Muscle of leg (tissue), 16 donors: ENCODE measurements at places on chromosomes 5 and 9.

GRCh38 chr5:28823231-28823630 lies 1784.8 kb upstream of the CDH9 start:
- DNase-seq = no peak

DNA sequence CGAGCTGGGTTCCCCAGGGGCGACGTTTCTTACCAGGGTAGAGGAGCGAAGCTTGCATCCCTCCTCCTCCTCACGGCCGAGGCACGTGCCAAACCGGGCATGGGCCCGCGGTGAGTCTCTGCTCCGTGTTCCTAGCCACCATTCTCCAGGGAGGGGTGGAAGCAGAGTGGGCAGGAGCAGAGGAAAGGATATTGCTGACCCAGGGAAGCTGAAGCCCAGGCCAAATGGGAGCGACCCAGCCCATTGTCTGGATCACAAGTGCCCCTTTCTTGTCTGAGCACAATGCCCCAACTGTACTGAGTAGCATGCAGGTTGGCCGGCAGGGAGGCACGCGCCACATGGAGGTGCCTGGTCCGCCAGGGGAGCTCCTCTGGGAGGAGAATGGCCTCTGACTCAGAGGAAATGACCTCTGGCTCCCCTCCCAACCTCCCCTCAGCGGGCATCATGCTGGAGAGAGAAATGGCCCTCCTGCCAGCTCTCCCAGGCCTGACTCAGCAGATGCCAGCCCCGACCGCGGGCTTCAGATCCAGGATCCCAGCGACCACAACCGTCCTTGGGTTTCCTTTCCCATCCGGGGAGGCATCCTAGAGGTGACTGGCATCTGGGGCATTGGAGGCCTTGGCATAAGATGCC lies 1.1 kb downstream of the PRR7 start:
- DNase-seq = peak; percentile 46

GRCh38 chr5:40365342-40366330 lies 314.1 kb upstream of the PTGER4 start:
- peak; percentile 36 for DNase-seq

DNA sequence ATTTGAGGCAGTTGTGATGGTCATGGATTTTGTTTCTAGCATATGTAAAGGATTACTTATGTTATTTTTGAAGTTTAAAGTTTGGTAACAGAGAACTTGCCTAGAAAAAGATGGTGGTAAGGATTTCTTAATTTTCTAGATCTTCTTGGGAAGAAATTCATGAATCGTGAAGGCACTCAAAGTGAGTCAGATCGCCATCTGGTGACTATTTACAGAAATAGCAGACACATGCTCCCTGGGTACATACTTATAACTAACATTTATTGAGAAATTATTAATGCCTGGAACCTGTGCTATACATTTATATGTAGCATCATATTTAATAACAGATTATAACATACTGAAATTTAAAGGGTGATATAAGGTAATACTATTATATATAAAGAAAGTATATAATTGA lies 299.7 kb downstream of the IZUMO3 start:
- no peak for DNase-seq

DNA sequence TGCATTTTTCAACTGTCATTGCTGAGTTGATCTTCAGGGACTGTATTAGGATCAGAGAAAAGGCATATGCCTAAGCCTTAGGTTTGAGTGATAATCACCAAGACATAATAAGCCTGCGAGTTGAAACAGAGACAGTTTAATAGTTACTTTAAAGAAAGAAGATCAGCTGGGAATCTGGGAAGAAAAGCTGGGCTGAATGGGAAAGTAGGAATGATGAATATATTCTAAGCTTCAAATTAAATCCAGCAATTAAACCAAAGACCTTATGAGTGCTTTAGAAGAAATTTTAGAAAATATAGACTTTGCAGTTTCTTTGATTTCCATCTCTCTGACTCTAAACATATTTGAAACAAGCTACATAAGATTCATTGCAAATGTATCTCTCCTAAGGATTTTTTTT lies 222.3 kb downstream of the ENC1 start:
- no peak for DNase-seq

DNA sequence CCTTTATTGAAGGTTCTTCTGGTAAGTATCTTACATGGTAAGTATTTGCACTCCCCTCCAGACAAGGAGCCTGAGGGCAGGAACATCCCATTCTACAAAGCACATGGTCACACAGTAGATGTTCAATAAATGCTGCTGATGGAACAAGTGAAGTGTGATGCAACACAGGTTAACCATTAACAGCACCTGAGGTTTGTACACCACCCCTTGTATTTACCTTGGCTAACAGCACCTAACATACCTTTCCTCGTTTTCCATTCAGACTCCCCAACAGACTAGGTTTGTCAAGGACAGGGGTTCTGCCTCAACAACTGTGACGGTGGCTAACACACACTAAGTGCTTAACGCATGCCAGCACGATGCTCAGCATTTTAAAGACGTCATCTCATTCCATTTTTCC lies 213.6 kb downstream of the MAPKAP1 start:
- DNase-seq = no peak

GRCh38 chr9:109865521-109865920 lies 85.5 kb downstream of the PALM2AKAP2 start:
- no peak for DNase-seq

GRCh38 chr5:116002116-116002906 lies 30.0 kb upstream of the ARL14EPL start:
- no peak for DNase-seq

DNA sequence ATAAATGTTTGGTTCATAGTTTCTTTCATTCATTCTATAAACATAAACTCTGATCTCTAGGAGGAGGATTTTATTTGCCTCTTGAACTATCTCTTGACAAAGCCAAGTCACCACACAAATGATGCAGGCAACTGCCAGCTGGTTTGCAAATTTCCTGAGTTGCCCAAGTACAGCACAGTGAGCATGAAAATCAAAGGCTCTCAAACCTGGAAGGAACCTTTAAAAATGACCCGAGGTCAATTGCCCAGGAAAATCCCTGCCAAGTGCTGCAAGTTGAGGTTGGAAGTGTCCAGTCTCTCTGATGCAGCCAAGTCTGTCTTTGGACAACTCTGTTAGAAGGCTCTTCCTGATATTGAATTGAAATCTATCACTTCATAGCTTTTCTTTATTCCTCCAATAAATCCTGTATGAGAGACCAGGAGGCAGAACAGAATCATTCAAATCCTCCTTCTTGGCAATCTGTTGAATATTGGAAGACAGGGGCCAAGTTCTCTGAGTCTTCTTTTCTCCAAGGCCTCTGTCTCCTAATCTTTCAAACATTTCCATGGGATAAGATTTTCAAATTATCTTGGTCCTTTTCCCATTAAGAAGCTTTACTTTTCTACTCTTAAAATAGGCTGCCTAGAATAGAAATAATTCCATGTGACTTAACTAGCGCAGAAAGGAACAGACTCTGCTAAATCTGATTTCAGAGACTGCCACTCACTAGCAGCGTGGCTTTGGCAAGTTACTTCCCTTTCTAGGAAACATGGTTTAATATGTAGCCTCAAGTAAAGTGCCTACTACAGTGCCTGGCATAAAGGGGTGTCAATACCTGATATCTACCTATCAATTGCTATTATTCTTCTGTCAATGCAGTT lies 159.2 kb downstream of the SNX18 start:
- peak; percentile 75 for DNase-seq

- DNase-seq = no peak
Measured at GRCh38 chr5:172945151-172945550, 14.1 kb upstream of the RPL26L1 start.

DNA sequence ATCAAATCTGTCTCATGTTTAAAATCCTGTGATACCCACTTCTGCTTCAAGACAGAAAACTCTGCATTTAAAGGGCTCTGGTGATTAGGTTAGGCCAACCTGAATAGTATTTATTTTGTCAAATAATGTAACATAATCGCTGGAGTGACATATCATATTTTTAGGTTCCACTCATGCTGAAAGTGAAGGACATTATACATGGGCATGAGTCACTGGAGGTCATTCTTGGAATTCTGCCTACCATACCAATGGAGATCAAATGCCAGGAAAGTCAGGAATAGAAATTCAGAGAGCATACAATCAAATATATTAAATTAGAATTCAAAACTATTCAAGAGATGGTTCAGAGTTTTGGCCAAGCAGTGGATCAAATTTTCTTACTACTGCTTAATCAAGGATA lies 97.1 kb upstream of the PRSS3 start:
- no peak for DNase-seq

DNA sequence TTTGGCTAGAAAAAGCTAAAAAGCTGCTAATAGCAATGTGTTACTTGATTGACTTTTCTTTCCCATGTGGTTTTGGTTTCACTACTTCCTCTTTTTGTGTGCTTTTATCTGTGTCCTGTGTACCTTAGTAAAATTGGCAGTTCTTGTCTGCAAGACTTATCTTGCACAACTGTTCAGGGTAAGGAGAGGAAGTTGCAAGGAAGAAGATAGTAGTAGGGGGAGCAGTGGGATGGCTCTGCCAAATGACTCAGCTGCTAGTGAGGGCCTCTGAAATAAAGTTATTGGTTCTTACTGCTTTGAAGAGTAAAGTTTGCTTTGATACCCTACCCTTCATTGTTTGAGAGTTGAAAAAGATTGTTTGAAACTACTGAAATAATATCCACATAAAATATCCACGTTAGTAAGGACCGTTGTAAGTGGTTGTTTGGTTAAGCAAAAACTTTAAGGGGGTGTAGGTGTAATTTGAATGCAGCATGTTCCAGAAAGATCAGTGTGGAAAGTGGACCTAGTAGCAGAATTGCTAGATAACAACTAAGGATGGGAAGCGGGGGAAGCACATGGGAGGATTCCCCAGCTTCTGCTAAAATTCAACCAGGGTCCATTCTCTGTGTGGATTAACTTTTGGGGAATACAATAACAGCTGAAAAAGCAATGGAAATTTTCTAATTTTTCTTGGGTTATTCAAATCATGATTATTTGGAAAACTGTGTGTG lies 123.5 kb downstream of the SCAMP1 start:
- DNase-seq = peak; percentile 43

DNA sequence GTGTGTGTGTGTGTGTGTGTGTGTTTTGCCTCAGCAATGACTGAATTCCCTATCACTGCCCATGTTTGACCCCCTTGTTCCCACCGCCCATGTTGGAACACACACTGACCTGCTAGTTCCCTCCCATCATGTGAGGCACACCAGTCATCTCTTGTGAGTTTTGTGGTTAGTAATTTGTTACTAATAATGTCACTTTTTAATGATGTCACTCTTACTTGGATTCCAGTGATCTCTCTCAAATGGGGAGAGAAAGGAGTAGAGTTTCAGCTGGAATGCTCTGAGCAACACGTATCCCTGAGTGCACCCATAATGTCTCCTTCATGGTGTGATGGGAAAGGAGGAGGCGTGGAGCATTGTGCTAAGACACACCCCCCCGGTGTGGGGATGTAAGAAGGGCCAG lies 172.6 kb downstream of the SH3GL2 start:
- no peak for DNase-seq

GRCh38 chr5:6573651-6574101 lies 59.2 kb downstream of the NSUN2 start:
- no peak for DNase-seq

DNA sequence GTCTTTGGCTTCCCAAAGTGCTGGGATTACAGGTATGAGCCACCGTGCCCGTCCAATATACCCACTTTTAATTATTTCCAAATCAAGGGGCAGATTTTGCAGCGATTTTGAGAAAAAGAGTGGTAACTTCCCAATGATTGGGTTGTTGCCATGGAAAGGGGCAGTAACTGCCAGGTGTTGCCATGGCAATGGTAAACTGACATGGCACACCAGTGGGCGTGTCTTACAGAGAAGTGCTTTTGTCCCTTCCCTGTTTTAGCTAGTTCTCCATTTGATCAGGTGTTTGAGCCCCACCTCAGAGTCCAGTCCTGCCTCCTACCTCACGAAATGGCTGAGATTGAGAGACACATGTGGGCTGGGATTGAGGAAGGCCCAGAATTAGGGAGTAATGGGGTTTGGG lies 86.3 kb upstream of the IER5L start:
- no peak for DNase-seq

GRCh38 chr9:136973618-136974617 lies 3.4 kb upstream of the PTGDS start:
- no peak for DNase-seq

GRCh38 chr9:131735238-131736128 lies 4.4 kb downstream of the RAPGEF1 start:
- no peak for DNase-seq

DNA sequence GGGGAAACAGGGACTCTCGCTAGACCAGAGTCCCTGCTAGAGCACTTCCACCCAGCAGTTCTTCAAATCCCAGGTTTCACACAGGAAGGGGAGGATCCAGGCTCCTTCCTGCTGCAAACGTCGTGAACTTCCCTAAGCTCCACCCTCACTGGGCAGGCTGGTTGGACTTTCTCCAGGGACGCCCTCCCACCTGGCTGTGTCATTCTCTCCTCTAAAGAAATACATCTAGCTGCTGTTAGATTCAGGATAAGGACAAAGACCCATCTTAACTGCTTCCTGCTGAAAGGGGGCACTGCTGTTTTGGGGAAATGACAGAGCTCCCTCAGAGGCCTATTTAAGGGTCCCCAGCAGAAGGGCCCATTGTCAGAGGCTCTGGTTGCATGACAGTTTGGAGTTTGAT lies 230.7 kb downstream of the SEMA6A start:
- peak; percentile 43 for DNase-seq

GRCh38 chr9:114696814-114697544 lies 15.0 kb upstream of the TEX48 start:
- no peak for DNase-seq
